ENCODE measurements at places on chromosomes 2 and 18.

GRCh38 chr18:48161911-48162698, 231.6 kb upstream of the SMAD2 start:
- DNase-seq: no peak

DNA sequence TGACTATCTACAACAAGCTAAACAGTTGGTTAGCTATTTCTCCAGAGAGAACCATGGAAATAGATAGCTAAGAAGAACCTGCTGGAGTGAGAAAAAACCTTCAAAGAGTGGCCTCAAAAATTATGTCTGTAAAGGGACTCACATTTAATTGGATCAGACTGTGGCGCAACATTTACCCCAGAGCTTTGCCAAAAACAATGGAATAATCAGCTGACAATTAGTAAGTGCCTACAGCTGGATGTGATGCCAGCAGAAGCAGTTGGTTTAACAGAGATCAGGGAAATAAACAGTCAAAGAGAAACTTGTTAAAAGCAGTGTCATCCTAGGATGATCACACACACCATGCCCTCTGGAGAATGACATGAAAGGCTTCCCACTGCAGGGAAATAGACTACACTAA, 310.7 kb downstream of the CLIP4 start:
- DNase-seq: no peak

DNA sequence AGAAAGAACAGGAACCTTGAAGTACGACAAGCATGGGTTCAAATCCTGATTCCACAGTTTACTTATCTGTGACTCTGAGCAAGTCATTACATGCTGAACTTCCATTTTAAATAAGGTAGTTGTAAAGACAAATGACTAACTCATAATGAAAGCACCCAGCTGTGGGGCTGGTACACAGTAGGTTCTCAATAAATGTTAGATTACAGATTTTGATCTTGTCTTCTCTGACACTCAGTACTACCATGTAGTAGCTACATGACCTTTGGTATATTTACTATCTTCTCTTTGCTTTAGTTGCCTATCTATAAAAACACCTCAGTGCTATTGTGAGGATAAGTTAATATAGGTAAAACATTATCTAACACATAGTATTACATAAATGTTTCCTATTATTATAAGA, 3.2 kb downstream of the TRAK2 start:
- no peak for DNase-seq

DNA sequence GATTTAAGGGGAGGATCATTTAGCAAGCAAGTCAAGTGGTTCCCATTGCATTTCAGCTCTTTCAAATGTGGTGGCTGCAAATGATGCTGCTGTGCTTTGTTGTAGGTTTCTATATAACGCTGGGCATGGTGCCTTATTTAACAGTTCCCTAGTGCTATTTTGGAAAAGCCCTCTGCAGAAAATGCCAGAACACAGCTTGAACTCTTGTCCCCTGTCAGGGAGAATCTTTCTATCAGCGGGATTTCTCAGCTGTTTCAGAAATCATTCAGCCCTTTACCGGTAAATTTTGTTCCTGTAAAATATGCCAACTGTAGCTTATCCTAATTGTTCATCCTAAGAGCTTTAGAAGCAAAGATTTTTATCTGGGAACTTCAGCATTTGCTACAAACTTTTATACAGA, 77.8 kb upstream of the DTNA start:
- no peak for DNase-seq

GRCh38 chr2:69914950-69915945, at the start of gene MXD1:
Gene MXD1, plus strand, starts transcription at chr2:69915109. Its CDS starts 222 bp downstream, at chr2:69915331.
- no peak for DNase-seq

All from occipital lobe (tissue), 3 donors.